GF-D8 (cell line): ENCODE measurements at places on chromosomes 7 and 10.

DNA sequence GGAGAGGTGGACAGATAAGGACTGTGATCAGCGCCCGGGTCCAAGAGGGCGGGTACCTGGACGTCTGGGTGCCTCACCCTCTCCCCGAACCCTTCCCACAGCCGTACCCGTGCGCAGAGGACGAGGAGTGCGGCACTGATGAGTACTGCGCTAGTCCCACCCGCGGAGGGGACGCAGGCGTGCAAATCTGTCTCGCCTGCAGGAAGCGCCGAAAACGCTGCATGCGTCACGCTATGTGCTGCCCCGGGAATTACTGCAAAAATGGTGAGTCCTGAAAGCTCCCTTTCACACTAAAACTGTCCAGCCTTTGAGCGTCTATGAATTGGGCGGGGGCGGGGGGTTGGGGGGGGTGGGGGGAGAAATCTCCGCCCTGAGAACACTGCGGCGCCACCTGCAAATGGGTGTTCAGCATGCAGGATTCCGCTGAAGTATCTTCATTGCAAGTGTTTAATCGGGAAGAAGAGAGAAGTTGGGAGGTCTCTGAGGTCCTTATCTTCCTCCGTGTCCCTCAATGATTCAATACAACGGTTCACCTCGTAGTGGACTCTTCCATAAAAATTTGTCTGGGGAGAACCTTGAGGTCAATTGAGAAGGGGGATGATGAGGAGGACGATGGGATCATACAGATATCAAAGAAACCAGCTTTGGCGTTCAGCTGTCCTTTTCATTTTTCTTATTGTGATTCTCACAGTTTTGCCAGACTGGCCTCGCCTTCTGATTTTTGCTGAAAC lies 906 bp downstream of the DKK1 start:
- DNase-seq, result no peak

DNA sequence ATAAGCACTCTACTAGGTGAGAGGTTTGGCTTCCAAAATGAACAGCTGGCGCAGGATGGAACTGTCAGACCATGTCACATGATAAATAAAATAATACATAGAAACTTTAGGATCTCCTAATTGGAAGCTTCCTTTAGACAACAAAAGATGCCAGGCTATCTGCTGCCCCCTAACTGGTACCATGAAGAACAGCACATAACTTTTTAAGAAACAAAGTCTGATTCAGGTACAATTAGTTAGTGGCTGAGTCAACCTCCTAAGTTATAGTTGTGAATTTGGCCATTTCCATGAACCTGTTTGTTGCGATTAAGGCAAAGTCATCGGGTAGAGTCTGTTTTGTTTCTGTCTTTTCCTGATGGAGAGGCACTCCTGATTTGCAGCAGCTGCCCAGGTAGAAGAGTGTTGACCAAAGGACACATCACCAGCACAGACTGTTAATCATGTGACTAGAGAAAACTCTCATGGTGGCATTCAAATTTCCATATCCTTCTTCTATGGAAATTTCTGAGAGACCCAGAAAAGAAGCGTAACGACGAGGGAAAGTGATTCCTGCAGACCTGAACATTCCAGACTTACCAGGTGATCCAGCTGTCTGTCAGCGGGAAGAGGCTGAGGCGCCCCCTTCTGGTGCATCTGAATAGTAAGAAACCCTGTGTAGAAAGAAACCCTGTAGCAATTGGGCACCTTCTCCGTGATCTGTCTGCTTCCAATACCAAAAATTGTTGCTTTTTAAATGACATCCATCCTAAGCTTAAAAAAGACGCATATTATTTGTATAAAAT lies 8.6 kb upstream of the INHBA start:
- no peak for DNase-seq

DNA sequence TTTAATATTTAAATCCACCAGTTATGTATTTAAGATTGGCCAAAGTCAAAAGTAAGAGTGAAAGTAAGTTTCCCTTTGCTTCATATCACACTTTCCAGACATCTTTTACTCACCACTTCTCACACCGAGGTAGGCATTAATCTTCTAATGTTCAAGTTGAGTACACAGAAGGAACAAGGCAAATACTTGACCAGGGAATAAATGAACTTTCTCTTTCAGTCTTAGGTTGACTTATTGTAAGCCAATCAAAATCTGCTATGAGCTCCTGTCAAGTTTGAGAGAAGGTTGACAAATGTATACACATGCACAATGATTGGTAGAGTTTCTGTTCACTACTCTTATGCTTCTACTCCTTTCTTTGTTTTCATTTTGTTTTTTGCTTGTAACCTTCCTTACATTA lies 842.5 kb downstream of the REEP3 start:
- DNase-seq, result no peak

GRCh38 chr10:21751341-21752310 lies 217.6 kb downstream of the MLLT10 start:
- no peak for DNase-seq

DNA sequence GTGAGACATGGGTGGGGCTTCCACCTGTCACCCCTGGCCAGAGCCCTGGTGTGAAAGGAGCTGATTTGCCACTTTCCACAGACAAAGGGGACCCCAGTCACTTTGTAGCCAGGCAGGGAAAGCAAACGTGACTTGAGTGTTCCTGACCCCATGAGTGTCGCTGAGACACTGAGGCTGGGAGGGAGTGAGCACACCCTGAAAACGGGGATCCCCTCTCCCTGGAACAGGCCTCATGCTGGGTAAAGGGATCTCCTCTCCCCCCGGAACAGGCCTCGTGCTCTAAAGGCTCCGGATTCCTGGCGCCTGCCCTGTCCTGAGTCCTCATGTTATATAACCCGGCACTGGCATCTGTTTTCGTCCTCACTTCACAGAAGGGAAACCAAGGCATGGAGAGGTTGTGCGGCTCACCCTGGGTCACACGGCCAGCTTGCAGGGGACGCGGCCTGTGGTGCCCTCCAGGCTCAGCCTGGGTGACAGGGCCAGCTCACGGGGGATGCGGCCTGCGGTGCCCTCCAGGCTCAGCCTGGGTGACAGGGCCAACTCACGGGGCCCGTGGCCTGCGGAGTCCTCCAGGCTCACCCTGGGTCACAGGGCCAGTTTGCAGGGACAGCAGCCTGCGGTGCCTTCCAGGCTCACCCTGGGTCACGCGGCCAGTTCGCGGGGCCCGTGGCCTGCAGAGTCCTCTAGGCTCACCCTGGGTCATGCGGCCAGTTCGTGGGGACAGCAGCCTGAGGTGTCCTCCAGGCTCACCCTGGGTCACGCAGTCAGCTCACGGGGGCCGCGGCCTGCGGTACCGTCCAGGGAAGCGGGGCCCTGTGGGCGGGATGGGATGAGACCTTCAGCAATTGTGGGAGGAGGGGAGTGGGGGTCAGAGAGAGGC lies 104.7 kb downstream of the PDGFA start:
- no peak for DNase-seq

DNA sequence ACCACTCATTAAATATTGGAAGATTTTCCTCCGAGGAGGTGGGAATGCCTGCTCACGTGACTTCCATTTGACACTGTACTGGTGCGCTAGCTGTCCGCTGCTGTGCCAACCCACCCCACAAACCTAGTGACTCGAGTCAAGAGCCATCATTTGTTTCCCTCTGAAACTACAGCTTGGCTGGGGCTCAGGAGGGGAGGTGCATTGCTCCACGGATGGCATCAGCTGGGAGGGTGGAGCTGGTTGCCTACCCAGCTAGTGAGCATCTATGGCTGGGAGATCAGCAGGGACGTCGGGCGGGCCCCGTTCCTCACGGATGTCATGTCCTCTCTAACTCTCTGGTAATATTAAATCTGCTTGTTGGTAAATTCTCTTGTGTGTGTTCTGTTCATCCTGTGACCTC lies 9.5 kb upstream of the FOXL3 start:
- no peak for DNase-seq

DNA sequence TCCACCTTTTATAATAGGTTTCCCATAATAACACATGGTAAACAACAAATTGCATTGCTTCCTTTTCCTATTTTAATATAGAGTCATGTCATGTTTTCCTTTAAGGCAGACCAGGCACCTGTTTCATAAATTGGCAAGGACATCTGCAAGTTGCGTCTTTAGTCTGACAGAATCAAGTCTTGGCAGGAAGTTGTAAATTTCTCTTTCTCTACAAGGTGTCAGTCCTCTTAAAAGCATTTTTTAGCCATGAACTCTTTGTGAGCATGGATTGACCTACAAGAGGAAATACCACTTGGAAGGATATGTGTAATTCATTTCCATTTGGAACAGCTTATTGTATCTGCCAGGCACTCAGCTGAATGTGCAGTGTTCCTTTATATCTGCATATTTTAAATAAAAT lies 176.8 kb downstream of the PRKG1 start:
- DNase-seq, result no peak

DNA sequence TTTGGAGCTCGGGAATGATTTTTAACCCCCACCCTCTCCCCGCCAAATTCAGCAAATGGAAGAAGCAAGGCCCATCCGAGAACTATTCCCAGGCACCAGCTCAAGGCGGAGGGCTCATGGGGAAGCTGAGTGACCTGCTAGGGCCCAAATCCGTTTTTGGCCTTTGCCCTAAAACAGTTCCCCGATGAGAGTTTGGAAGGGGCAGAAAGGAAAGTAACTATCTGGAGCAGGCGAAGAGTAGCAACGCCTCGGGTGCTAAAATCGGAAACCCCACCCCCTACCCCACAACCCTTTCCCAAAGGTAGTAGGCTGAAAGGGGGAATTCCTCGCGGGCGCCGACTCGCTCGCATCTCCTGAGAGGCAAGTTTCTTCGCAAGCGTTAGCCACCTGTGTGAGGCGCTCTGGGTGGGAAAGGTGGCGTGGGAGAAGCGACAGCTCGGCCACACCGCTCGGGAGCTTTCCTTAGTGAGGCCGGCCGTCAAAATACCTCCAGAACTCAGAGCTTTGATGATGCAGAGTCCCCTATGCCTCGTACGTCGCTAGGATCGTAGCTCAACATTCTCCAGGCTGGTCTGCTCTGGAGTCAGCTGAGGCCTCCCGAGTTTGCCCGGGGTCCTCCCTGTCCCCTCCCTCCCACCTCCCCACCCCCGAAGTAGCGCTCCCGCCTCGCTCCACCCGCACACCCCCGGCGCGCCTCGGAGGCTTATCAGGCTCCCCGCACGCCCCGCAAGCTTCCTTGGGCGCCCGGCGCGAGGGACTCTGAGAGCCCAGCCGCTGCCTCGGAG lies 642 bp upstream of the PRKG1 start:
- DNase-seq, result no peak

- no peak for DNase-seq
Observed at GRCh38 chr7:129843365-129843898, 109.3 kb downstream of the UBE2H start.

DNA sequence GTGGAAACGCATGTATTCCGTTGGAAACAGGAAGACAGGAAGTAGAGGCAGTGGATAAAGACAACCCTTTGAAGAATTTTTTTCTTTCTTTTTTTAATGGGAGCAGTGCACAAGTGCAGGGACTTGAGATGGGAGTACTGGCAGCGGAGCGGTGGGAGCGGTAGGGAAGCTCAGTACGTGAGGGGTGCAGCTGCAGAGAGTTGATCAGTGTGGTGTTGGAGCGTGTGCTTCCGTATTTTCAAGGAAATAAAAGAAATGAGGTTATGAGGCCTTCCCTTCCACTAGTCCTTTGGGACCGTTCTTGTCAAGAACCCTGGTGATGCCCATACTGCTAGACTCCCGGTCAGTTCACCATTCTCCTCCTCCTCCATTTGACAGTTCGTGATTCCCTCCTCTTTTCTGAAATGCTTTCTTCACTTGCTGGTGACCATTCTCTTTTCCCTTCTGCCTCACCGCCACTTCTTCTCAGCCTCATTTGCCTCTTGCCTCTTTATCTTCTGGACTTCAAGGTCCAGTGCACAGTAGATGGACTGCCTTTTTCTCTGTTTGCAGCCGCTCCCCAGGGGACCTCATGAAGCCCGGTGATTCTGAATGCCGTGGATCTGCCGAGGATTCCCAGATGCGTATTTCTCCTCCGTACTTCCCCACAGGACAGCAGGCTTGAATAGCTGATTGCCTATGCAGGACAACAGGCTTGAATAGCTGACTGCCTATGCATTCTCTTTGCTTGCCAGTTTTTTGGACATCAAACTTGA lies 39.1 kb upstream of the TMEM236 start:
- DNase-seq, result no peak

DNA sequence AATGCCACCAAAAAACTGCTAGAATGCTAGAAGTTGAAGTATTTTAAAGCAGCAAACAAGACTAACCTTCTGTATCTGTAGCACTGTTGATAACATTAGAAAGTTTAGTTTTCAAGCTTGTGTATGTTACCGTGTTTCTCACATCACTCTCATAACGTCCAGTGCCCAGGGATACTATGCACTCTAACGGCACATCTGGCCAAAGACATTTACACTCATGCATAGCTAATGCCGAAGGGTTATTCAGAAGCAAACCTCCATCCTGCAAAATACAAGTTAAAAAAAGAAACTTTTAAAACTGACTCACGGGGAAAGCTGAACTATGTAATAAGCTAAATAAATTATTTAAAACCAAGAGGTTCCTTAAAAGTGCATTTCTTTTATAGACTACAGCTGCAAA lies 22.9 kb upstream of the NRCAM start:
- no peak for DNase-seq

- DNase-seq, result no peak
Observed at GRCh38 chr10:124550293-124551034, 88.8 kb downstream of the LHPP start.

- no peak for DNase-seq
Observed at GRCh38 chr7:3991731-3992231, 690.3 kb upstream of the FOXK1 start.

DNA sequence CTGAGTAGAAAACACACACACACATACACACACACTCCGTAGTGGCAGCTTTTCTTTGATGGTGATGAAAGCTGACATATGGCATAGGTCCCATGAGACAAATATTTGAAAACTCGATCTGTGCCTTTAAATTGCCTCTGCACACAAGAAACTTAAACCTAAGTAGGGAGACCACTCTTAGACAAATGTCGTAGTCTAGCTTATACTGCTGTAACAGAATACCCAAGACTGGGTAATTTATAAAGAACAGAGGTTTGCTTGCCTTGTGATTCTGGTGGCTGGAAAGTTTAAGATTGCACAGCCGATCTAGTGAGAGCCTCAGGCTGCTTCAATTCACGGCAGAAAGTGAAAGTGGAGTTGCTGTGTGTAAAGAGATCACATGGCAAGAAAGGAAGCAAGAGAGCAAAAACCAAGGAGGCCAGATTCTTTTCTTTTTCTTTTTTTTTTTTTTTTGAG lies 489.4 kb upstream of the SORCS1 start:
- no peak for DNase-seq
